ENCODE measurements at places on chromosomes 2 and 18.

- DNase-seq = no peak
These were observed 19.5 kb downstream of the RTN4 start for GRCh38 chr2:55030766-55031165.

GRCh38 chr18:58180172-58180571, 136.1 kb downstream of the NEDD4L start:
- no peak for DNase-seq

DNA sequence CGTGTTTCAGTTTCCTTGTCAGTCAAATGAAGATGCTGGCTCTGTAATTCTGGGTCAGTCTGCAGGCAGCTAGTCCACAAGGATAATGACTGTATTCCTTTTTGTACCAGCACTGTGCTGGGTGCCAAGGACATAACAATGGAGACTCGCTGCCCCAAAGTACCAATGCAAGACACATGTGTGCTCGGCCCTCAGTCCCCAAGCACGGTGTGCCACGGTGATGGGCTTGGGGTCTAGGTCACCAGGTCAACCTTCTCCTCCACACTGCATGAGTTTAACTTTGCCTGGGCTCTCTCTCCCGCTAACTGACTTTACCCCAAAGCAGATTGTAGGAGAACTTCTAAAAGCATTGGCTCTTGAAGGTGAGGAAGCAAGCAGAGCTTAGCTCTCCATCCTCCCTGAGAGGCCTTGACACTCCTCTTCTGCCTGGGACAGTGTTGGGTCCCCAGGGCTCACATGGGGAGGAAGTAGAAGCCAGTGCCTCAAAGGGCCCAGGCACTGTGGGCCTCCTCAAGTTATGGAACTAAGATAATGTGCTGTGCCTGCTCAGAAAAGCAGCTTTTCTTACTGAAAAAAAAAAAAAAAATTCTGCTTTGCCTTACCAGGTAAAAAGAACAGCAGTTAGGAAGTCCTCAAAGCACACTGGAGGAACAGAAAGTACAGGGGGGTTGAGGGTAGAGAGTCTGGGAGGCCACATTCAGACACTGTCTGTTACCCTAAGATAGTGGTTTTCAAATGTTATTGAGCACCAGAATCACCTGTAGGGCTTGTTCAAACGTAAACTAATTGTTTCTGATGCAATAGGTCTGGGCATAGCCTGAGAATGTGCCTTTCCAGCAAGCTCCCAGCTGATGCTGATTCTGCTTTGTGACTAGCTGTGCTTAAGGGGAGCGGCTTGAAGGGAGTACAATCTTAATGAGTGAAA, 276.4 kb upstream of the CXCR4 start:
- no peak for DNase-seq

DNA sequence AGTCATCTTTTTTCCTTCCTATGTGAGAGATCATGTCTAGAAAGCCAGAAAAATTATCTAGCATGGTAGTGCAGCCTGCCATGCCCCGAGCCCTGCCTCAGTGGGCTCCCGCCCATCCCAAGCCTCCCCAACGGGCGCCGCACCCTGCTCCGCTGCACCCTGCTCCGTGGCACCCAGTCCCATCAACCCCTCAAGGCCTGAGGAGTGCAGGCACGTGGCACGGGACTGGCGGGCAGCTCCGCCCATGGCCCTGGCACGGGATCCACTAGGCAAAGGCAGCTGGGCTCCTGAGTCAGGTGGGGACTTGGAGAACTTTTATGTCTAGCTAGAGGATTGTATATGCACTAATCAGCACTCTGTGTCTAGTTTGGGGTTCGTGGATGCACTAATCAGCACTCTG, 83.4 kb upstream of the COL3A1 start:
- no peak for DNase-seq

- no peak for DNase-seq
These were observed 527.5 kb downstream of the GALR1 start for GRCh38 chr18:77777163-77777562.

All from stimulated activated CD8-positive, alpha-beta memory T cell treated with anti-CD3 and anti-CD28 coated beads, Interleukin-7, amount 100 ng/mL, for 4 hours (primary cell).